Spinal cord (tissue), 10 donors: ENCODE measurements at places on chromosomes 1 and 21. TPM values are rescaled to one million over a fixed set of nuclear protein-coding genes. Genes with fewer than 3 reads are reported as not detected.

- no peak overlapping the region for H3K27ac ChIP-seq
- H3K4me3 ChIP-seq: no peak overlapping the region
- no peaks in the 10 kb centered on the region for H3K36me3 ChIP-seq
- H3K4me1 ChIP-seq: no peaks in the 10 kb centered on the region
- DNase-seq: no peak
Measured at GRCh38 chr1:117143871-117144270, 22.3 kb upstream of the TRIM45 start.

DNA sequence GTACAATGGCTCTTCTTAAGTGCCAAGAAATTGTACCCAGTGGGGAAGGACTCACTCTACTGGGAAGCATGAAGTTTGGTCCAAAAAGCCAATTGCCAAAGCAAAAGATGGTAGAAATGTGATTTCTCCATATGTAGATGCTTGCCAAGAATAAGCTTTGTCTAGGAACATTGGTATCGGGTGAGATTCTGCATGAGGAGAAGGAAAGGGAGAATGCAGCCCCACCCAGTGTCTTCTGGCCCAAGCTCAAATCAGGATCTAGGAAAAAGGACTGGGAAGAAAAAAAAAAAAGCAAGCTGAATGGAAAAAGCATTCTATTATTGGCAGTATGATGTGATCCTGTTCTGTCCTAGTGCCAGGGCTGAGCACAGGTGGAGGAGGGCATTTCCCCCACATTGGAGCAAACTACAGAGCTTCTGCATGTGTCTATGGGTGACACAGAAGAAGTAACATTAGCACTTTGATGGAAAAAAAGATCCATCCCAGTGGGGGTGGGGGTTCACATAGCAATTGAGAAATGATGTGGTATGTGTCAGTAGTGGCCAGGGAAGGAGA lies 226.6 kb downstream of the KCNH1 start:
- no peaks in the 10 kb centered on the region for H3K27me3 ChIP-seq
- no peak for DNase-seq
- no peak overlapping the region for H3K4me3 ChIP-seq
- H3K27ac ChIP-seq: no peak overlapping the region
- peaks cover 5% of the 10 kb centered on the region for H3K4me1 ChIP-seq
- H3K36me3 ChIP-seq: no peaks in the 10 kb centered on the region

GRCh38 chr21:33189237-33189636 lies 40.5 kb upstream of the IFNAR2 start:
- H3K27me3 ChIP-seq: peaks cover 10% of the 10 kb centered on the region
- no peaks in the 10 kb centered on the region for H3K4me1 ChIP-seq
- no peaks in the 10 kb centered on the region for H3K36me3 ChIP-seq
- no peak for DNase-seq

DNA sequence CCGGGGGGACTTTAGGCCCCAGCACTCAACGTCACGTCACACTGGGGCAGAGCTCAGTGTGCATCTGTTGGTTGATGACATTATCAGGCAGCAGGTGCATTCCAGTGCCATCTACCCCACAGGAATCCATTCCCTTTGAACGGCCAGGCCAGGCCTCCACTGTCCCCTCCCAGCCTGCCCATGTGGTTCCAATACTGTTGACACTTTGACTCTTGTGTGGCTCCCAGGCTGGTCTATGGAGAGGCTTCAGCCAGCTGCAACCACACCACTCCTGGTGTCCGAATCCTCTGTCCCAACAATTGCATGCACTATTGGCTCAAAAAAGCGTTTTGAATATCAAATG lies 92.0 kb upstream of the SIM2 start:
- no peaks in the 10 kb centered on the region for H3K27me3 ChIP-seq
- H3K36me3 ChIP-seq: no peaks in the 10 kb centered on the region
- H3K27ac ChIP-seq: no peak overlapping the region

The SPRR5 gene
- not detected for polyA plus RNA-seq

The S100A1 gene
- 18.5 TPM for polyA plus RNA-seq

The ALX3 gene
- not detected for polyA plus RNA-seq
